ENCODE measurements at places on chromosomes 6 and 20.

GRCh38 chr6:52612336-52613054, 35.6 kb upstream of the TRAM2 start:
- DNase-seq = no peak

DNA sequence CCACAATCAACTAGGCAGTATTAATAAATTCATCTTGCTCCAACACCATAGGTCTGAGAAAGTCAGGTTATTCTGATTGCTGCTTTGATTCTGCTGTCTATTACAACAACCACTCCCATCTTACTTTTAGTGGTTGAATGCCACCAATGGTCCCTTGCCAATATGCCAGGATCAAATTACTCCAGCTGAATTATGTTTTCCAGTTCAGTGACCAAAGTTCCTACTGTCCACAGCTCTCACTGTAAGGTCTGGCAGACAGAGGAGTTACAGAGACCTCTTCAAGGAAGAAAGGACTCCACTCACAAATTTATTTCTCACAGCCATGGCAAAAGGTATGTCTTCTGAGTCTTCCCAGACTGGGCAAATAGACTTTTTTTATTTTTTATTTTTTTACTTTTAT, 557.0 kb downstream of the HAO1 start:
- DNase-seq = no peak

- DNase-seq = no peak
Measured at GRCh38 chr20:36493051-36493800, 48.1 kb upstream of the MYL9 start.

DNA sequence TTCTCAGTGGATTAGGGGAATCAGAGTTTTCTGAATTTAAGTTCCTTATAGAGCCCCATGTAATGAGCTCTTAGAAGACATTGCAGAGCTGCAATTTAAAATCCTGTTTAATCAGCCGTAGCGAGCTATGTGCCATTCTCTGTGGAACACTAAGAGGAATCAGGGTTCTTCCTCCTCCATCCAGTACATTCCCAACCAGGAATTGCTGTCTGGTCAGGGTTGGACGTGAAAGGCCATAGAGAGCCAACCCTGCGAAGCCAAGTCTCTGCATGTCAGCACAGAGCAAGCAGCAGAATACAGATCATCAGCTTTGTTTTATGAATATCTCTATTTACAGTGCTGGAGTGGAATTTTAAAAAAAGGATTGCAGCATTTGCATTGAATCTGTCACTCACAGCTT, 366.0 kb downstream of the LAMA2 start:
- no peak for DNase-seq

GRCh38 chr20:63457737-63458136, 14.7 kb downstream of the KCNQ2 start:
- DNase-seq = no peak

DNA sequence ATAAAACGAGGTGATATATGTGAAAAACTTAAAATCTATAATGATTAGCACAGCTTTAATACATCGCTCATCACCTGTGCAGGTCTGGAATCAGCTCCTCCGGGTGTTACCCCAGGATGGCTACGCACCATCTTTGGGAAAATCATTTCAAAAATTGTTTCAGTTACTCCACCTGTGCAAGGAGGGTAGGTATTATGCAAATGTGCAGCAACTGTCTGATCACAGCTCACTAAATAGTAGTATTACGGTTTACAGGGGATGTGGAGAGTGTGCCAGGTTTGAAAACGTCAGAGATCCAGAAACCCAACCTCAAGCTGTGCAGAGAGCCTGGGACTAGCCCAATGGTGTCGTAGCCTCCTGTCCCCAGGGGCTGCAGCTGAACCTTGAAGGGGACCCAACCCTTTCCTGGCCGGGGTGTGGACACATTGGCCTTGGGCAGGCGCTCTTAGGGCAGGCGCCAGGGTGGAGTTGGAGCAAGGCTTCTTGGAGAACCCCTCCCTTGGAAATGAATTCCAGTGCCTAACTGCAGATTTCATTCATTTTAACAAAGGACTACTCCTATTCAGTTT, 24.2 kb upstream of the SGK1 start:
- DNase-seq = no peak

GRCh38 chr6:4378319-4378996, 243.1 kb upstream of the ECI2 start:
- no peak for DNase-seq
